ENCODE measurements at places on chromosomes 6 and 20.

DNA sequence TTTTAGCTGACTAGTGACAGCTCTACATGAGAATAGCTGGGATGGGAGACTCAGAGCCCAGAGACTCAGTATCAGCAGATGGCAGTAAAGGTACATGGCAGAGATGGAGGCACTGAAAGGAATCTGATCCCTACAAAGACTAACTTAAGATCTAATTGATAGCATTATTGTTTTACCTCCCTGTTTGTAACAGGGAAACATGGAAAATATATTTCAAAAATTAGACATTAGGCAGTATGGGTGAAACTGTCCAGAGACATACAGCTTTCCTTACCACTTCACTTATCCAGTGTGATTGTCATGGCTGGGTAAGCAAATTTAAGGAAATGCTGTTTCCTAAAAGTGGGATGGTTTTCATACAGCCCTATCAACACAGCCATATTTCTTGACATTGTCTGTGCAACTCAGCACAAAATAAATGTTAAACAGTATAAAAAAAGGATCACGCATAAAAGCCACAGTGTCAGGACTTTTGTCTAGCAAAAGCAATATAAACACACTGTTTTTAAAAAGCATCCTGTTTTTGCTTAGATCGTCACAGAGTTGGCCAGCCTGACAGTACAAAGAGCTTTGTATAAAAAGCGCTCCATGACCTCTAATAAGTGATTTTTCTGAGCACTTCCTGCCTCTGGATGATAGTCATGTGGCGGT, 376.9 kb downstream of the PHF3 start:
- peak; percentile 21 for DNase-seq

GRCh38 chr6:161318456-161318855, 44.6 kb upstream of the AGPAT4 start:
- DNase-seq, result no peak

DNA sequence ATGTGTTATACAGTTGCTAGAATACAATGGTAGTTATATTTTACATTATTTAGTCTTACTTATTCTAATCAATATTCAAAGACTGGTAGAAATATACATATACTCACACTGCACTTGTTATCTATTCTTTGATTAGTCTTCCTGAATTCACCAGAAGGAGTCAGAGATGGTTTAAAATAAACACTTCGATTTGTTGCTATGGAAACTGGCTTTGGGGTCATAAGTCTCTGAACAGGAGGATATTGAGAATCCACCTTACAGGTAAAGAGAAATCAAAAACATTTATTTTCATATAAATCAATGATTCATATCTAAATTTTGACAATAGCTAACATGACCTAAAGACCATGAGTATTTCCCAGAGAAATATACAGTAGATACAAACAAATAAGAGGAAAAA, 41.6 kb downstream of the NUP153 start:
- no peak for DNase-seq

DNA sequence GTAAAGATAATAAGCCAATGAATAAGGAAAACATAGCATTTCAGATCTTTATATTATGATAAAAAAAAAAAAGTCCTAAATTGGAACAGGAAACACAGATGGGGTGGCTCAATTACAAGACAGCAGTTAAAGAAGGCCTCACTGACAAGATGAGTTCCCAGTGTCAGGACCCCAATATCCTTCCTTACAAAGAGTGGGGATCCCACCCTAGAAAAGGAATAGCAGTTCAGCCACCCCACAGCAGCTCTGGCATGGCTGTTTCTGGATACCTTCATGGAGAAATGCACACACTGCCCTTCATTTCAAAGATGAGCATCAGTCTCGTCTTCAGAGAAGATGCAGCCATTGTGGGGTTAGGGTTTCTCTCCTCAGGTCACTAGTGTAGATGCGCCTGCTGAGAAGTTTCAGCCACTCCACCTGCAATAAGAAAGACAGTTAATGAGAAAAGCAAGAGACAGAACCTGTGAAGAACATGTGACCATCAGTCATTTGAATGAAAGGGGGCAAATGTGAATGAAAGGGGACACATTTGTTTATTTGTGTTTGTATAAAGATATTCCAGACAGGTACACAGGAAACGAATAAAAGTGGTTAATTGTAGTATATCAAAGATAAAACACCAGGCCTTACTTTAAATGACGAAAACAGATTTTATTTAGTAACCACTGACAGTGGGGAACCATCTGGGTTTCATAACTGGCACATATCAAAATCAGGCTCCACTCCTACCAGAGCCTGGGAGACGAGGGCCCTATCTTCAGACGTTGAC, 121.3 kb upstream of the PRSS16 start:
- DNase-seq, result no peak

DNA sequence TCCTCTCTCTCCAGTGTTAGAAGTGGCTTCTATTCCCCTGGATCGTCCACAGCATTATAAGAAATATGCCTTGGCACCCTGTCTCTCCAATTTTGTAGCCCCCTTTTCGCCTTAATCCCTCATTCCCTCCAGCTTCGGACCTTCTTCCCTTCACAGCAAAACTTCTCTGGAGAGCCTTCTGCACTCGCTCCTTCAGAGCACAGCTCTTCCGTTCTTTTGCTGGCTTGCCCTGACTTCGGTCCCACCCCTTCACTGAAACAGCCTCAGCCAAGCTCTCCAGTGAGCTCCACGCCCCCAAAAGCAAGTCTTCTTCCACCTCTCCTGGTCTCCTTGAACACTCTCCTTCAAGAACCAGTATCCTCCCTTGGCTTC, 134.7 kb upstream of the RNF24 start:
- DNase-seq, result no peak

- peak; percentile 38 for DNase-seq
Measured at GRCh38 chr6:166852451-166852975, 103.8 kb downstream of the RNASET2 start.

DNA sequence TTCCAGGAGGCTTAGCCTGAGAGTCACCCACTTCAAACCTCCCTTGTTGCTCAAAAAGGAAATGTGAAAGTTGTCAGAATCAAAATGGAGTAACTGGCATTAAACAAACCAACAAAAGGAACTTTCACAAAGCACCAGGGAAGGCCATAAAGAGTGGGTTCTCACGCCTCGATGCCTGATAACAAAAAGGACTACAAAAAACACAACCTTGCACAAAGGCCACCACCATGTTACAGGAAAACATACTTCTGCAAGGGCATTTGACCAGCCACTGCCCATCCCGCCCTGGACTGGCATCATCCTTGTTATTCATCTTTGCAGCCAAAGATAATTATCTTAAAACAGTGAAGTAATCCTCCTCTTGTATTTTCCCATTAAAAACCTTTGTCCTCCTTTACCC, 34.8 kb downstream of the RNASET2 start:
- DNase-seq, result no peak

DNA sequence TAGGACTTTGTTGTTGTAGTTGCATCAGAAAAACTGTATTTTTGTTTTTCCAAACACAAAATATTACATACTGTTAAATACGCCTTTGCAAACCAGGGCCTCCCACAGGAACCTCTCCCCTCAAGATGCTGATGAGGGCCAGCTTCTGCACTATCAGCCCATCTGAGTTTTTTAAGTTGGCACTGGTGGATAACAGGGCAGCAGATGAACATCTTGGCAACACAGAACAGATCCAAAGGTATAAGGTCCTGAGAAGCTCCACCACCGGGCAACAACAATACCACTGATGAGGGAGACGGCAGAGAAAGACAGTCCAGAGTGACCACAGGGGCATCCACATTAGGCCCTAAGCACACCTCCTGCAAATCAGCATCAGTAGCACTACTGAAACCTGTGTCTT, 177.7 kb downstream of the DLL1 start:
- DNase-seq, result no peak

DNA sequence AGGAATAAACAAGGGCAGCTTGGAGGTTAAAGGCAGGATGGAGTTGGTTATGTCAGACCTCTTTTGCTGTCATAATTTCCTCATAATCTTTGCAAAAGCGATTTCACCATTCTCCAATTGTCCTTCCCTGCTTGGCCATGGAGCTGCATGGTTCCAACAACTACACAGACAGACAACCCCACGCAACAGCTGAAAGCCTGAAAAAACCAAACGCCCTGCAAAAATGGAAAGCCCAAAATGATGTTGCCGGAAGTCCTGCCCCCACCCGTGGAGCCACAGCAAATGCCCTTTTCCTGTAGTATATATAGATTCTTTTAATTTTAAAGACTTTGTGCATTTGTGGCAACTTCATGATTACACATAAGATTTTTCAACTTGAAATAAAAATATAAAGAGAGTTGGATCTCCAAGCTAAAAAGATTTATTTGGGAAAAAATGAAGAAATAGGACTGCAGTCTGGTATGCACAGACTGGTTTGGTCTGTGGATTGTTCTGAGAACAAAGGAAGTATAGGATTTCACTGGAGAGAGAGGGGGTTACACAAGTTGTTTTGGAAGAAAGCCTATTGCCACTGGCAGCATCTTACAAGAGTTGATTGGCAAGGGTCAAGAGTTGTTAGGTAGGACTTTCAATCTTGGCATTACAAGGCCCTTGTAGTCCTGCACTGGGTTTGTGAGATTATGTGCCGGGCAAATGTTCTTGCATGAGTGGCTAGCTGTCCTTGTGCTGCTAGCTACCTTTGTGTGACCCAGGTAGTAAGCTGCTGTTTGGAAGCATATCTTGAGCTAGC, 190.0 kb downstream of the C6orf118 start:
- DNase-seq, result no peak

- DNase-seq, result no peak
Measured at GRCh38 chr6:166472636-166473035, 89.9 kb upstream of the MPC1 start.

DNA sequence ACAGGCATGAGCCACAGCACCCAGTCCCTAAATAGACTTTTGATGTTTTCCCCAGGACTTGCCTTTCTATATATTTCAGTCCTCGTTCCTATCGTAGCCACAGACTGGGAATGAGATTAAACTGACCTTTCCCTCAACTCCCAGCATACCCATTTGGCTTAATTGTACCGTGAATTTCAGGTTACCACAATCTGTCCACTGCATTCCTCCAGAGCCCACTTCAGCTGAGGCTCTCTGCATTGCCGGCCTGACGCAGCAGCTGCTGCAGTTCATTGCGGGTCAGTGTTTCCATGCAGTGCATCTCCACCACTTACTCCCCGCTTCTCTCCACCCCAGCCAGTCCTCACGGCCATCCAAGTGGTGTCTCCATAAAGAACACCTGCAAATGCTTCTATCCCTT, 103.1 kb upstream of the RIN2 start:
- no peak for DNase-seq

DNA sequence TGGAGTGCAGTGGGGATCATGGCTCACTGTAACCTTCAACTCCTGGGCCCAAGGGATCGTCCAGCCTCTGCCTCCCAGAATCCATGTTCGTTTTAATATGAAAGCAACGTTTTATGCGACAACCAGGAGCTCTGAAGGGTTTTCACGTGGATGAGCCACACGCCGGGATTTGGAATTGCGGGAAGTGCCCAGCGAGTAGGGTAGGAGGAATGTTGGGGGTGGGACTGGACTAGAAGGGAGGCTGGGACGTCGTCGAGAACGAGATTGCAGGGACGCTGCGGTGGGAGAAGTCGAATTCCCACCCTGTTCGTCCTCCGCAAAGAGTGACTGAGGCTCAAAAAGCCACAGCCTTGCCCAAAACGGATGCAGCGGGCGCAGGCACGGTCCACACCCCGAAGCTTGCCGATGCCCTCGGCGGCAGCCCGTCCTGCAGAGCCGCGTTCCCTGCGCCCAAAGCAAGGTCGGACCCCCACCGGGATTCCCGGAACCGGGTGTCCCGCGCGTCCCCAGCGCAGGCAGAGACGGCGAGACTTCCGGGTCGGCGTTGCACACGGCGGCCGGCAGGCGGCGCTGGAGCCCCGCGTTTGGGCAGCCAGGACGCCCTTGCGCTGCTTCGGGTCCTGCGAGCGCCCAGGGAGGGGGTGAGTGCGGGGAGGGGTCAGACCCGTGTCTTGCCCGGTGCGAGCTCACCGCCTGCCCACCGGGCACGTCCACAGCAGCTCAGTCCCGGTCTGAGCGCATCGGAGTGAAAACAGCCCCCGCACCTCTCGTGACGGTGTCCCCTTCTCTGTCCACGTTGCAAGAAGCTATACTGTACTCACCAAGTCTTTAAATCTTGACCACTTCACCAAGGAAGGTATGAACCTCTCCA, 87.8 kb downstream of the DHX35 start:
- DNase-seq, result peak; percentile 88

- DNase-seq, result no peak
Measured at GRCh38 chr6:84625506-84625905, 138.9 kb downstream of the TBX18 start.

DNA sequence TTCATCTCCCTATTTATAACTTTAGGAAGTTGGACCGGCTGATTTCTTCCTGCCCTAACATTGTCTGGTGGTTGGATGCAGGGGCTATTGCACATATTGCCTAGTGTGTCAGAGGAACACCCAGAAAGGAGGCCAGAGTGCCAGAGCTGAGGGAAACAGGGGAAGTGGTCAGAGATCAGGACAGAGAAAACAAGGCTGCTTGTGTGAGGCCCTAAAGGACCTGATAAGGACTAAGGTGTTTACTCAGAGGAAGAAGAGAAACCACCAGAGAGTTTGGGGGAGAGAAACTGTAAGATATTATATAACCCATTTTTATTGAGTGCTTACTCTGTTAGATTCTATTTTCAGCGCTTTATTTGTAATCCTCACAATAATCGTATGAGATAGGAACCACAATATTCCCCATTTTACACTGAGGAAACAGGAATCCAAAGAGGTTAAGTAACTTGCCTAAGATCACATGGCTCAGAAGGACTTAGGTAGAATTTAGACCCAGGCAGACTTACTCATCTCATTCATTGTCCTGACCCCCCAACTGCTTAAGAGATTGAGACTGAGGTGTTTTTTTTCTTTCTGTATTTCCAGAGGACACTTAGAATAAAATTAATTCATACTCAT, 54.0 kb upstream of the REV3L start:
- DNase-seq, result peak; percentile 36

- peak; percentile 34 for DNase-seq
Measured at GRCh38 chr20:3071610-3072529, at the start of gene OXT. OXT (plus strand) TSS chr20:3071620; CDS start chr20:3071656, 36 bp downstream.

GRCh38 chr6:61682562-61682961, 603.5 kb downstream of the KHDRBS2 start:
- no peak for DNase-seq

DNA sequence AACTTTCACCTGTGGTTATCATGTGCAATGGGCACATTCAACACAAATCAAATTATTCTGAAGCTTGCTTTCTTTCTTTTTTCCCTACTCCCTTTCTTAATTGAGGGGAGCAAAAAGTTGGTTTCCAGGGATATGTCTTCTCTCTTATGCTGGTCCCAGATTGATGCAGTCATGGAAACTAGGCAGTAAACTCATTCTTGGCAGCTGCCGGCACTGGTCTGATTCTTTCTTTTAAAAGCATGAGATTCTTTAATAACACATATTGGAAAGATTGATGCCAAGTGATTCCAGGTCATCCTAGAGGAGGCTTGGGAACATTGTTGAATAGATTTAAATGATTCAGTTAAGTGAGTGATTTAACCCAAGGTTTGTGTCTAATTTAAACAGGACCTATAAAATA, 29.0 kb downstream of the PTPRA start:
- no peak for DNase-seq

- DNase-seq, result no peak
Measured at GRCh38 chr6:42783876-42784642, 2.2 kb downstream of the BICRAL start.

GRCh38 chr6:152897807-152898399, 84.9 kb downstream of the FBXO5 start:
- peak; percentile 62 for DNase-seq

- DNase-seq, result no peak
Measured at GRCh38 chr6:129360682-129360955, 349.4 kb downstream of the ARHGAP18 start.

All from GM10248 (cell line).